GM13977 (cell line): ENCODE measurements at places on chromosomes 6 and 20.

GRCh38 chr20:36543184-36544133 lies 2.1 kb downstream of the MYL9 start:
- DNase-seq: no peak

DNA sequence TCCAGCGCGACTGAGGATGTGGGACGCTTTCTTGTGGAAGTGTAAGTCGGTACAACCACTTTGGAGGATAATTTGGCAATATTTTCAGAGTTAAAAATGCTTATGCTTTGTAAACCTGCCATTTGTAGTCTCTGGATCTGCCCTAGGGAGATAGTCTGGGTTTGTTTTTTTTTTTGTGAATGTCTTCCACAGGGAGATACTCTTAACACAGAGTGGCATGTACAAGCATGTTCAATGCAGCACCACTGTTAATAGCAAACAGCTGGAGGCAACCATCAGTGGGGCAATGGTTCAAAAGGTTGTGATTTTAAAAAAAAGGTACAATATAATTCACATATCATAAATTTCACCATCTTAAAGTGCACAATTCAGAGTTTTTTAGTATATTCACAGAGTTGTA lies 22.4 kb downstream of the SLC9A8 start:
- DNase-seq: no peak

GRCh38 chr6:15183979-15184378 lies 61.9 kb upstream of the JARID2 start:
- DNase-seq: no peak

- no peak for DNase-seq
Observed at GRCh38 chr6:84853901-84854300, 89.5 kb upstream of the TBX18 start.

GRCh38 chr6:53805016-53805415 lies 10.2 kb downstream of the LRRC1 start:
- no peak for DNase-seq

DNA sequence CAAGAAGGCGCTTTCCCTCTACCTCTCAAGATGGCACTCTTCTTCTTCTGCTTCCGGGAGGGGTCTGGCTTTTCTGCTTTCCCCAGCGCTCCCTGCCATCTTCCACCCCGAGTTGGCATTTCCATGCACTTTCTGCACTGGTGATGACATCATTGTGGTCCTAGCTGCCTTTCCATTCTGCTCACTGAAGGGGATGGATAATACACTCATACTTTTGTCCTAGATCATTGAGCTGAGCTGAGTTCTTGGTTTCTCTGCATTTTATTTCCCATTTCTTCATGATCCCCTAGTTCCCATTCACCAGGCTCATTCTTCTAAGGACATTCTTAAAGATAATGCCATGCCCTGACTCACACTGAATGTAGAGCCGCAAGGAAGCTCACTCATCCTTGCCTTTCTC lies 96.7 kb downstream of the EDN1 start:
- DNase-seq: no peak

GRCh38 chr6:117829594-117830319 lies 77.3 kb upstream of the SLC35F1 start:
- DNase-seq: peak; percentile 34

GRCh38 chr6:158653577-158654354 lies 3.9 kb downstream of the SYTL3 start:
- peak; percentile 67 for DNase-seq

DNA sequence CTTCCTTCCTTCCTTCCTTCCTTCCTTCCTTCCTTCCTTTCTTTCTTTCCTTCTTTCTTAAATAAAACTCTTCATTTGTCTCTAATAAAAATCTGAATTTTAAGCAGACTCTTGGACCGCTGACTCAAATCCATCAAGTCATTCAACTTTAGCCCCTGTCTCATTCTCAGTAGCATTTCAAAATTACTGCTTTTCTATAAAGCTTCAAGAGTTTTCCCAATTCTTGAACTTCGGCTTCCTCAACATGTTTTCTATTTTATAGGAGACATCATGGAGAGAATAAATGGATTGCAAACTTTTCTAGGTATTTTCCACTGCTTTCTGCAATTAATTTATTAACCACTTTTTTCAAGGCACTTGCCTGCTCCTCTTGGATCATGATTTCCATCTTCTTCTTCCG lies 497.1 kb upstream of the GJE1 start:
- DNase-seq: no peak

DNA sequence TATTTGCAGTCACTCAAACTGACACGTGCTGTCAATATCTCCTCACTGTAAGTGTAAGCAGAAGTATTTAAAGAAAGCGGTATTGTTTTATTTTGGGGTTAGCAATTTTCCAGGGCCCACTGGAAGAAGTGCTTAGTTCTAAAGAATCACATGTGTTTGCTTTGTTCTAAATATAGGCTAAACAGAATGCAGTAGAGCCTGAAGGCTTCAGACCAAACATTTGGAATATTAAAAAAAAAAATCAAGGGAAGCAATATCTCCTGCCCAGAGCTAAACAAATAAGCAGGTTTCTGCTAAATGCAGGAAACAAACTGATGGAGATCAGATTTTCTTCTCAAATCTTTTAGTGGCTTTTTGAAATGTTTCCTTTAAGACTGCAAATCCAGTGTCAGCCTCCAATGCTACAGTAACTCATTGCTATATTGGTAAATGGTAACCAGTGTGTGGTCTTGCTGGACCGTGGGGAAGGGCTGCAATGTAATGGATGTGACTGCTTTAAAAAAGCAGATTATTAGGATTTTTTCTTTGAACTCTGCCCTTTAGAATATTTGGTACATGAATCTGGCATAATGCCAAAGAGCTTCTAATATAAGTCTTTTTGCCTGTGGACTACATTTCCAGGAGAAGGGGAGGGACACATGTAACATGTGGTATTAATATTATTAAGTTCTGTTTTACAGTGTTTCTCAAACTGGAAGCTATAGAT lies 317.1 kb upstream of the FERMT1 start:
- no peak for DNase-seq

- DNase-seq: no peak
Observed at GRCh38 chr6:76631622-76632021, 559.2 kb upstream of the IMPG1 start.

GRCh38 chr6:91562955-91563354 lies 976.1 kb upstream of the MAP3K7 start:
- no peak for DNase-seq

DNA sequence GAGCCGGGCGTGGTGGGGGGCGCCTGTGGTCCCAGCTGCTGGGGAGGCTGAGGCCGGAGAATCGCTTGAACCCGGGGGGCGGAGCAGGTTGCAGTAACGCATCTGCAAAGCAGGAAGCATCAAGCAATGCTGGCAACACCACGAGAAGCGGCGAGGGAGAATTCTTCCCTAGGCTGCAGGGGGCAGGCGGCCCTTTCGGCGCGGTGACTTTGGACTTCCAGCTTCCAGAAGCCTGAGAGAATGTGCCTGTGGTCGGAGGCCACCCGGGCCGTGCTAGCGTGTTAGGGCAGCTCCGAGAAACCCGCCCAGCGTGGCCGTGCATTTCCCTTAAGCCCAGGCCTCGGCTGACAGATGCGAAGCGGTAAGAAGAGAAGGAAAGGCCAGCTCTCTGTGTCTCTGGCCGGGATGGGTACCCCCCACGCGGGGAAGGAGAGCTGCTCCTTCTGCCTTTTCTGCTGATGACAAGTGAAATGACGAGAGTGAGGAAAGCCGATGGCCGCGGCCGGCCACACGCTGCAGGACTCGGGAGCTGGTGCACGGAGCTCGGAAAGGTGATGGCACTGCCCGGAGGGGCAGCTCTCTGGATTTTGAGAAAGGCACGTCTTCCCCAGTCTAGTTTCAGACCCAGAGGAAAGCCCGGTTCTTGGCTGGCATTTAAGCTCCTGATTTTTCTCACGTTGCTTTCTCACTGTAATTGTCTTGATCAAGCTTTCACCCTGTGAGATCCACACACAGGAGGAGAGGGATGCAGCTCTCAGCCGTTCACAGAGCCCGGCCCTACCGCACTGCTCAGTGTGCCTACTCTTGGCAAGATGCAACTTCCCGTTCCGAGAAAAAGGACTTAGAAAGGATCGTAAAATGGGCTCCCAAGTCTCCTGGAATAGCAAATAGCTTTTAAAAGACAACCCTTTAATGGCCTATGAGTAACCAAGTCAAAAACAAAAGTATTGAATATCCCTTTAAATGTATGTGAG lies 68.3 kb upstream of the EXOC2 start:
- no peak for DNase-seq

DNA sequence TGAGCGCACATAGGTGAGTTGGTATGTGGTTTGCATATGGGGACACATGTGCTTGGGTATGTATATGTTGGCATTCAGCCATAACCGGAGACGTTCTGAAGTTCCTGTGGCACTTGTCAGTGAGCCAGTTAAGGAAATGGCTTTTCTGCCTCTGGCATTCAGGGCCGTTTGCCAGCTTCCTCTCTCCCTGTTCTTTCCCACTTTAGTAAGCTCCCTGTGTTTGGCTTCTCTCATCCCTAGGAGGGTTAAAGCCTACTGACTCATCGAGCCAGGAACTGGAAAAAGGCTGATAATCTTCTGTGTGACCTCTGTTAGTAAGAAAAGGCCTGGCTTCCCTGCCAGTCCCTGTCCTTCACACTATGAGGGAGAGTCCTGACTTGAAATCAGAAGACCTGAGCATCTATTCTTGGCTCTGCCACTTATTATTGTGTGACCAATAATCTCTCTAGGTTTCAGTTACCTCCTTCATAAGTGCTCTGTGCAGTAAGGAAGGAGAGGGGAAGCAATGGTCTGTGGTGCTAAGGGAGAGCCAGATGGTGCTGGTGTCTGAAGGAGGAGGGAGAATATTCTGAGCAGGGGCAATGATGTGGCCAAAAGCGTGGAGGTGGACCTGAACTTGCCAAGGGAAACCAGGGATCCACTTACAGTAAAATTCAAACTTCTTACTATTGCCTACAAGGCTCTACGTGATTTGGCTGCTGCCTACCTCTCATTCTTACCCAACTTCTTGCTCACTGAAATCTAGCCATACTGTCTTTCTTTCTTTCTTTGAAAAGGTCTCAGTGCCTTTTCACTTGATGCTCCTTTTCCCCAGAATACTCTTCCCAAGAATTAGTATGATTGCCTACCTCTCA lies 31.4 kb downstream of the ACSS2 start:
- DNase-seq: no peak

- DNase-seq: no peak
Observed at GRCh38 chr6:44942201-44942600, 385.9 kb upstream of the RUNX2 start.

GRCh38 chr6:101083533-101084175 lies 202.5 kb upstream of the ASCC3 start:
- DNase-seq: no peak

GRCh38 chr6:33693186-33694105 lies 18.1 kb downstream of the UQCC2 start:
- DNase-seq: no peak

- no peak for DNase-seq
Observed at GRCh38 chr6:134564705-134565104, 246.8 kb upstream of the SGK1 start.

- DNase-seq: no peak
Observed at GRCh38 chr6:34260576-34261267, 11.9 kb upstream of the SMIM29 start.

- no peak for DNase-seq
Observed at GRCh38 chr20:44253528-44253927, 6.4 kb downstream of the GDAP1L1 start.

DNA sequence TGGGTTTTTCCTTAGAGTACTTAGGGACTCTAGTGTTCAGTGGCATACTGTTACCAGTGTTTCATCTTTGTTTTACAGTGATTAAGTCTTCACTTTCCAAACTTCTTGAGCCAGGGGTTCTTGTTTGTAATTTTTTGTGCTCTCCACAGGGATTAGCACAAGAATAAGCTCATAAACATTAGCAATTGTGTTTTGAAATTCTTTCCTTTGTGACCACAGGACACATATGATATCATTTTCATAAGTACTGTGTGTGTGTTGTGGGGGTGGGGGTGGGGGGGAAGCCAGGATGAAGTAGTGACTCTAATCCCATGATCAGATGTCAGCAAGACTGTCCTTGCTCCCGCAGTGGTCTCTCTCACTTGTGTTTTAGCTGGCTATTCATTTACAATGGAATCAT lies 101.5 kb upstream of the SCP2D1 start:
- DNase-seq: no peak

GRCh38 chr6:142323377-142323776 lies 21.6 kb downstream of the ADGRG6 start:
- DNase-seq: no peak

DNA sequence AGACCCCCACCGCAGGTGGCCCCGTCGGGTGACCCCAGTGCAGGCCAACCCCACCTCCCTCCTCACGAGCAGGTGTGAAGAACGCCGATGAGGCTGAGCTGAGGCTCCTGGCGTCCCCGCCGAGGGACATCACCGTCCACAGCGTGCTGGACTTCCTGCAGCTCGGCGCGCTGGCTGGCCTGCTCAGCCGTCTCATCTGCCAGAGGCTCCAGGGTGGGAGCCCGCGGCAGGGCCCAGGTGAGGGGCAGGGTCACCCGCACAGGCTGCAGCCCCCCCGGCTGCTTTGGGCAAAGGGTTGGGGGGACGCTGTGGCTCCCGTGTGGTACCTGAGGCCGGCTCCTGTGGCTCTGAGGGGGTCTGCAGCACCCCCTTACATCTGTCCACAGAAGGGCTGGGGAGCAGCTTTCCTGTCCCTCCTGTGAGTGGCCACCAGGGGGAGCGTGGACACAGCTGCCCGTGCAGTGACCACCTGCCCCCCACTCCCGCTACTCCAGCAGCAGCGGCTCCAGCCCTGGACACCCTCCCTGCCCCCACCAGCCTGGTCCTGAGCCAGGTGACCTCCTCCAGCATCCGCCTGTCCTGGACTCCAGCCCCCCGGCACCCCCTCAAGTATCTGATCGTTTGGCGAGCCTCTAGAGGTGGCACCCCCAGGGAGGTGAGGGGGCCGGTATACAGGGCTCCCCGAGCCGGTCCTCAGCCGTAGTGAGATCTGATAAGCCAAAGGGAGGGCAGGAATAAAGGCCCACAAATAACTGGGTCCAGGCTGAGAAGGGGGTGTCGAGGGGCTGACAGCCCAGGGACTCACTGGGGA lies 16.5 kb downstream of the COL20A1 start:
- DNase-seq: peak; percentile 76

DNA sequence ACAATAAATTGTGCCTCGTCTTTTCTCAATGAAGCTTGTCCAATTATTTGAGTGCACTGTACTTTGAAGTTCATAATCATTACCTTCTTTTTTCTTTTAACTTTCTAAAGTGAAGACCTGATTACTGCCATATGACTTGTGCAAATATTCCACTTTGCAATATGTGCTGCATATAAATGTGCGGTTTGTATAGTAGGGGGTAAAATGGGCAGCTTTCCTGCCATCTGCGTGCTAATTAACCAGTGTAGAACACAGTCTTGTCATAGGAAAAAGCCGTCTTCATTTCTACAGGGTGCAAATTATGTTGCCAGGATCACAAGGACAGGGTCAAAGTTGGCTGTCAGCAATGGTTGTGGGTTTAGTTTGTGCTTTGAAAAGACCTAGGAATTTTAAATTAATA lies 397.0 kb downstream of the NKAIN2 start:
- no peak for DNase-seq

DNA sequence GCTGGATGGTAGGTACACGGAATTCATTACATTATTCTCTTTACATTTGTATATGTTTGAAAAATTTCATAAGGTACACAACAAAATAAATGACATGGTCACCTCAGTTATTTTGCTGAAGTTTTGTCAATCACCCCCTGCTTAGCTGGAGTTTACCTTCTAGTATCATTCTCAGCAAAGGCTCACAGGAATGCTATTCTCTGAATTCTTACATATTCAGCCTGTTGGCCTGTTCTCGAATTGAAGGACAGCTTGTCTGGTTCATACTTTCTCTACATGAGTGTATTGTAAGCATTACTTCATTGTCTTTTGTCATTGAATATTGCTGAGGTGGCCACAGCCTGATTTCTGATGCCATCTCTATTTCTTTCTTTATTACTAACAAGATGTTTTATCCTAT lies 12.8 kb downstream of the CALHM5 start:
- no peak for DNase-seq
